ENCODE measurements at places on chromosomes 6 and 20.

DNA sequence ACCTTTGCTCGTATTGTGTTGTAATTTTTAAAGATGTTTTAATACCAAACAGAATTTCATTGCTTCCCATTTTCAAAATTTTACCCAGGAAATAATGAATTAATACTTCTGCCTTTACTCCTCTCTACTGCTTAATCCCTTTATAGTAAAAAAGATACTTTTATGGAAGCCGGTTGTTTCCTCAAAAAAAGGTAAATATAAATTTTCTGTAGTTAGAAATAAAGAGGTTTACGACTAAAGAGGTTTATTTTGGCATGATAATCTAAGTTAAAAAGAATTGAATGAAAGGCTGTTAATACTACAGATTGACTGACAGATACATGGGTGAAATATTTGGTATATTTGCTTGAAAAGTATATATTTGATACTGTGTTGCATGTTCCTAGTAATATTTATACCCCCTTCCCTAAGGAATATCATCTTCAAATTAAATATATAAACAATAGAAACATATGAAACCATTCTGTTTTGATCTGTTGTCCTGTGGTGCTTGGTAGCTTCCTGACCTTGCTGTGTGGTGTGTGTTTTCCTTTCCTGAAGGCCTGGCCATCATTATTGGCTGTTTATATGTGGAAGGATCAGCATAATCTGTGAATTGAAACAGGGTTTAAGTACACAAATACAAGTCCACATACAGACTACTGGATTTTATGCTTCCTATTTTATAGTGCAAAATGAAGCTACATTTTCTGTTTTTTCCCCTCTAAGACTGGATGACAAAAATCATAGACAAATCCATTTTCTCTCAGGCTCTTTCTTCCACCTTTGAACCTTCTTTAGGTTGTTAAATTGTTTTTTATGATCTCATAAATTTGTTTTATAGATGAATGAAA is 2.3 kb downstream of the LIN28B start:
- DNase-seq: no peak

- no peak for DNase-seq
Observed at GRCh38 chr20:24969186-24970029, 20.3 kb downstream of the CST7 start.

- no peak for DNase-seq
Observed at GRCh38 chr6:158816803-158817727, 2.1 kb downstream of the EZR start.

DNA sequence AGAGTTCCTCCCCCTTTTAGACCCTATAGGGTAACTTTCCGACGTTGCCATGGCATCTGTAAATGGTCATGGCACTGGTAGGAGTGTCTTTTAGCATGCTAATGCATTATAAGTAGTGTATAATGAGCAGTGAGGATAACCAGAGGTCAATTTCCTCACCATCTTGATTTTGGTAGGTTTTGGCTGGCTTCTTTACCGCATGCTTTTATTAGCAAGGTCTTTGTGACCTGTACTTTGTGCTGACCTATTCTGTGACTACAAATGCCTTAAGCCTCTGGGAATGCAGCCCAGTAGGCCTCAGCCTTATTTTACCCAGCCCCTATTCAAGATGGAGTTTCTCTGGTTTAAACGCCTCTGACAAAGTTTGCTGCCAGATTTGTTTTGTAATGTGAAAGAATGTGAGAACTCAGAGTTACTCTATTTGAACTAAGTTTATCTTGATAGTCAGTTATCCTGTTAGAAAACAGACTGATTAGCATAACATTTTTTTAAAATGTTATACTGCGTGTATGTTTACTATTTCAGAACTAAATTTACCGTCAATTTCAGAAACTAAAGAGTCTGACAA is 111.3 kb upstream of the PRSS16 start:
- DNase-seq: no peak

GRCh38 chr6:79193971-79194370 is 40.5 kb downstream of the HMGN3 start:
- DNase-seq: no peak
